ENCODE measurements at places on chromosomes 12 and 14.
A peak's percentile ranks its signal among the peaks of the same experiment; 100 is the strongest.

GRCh38 chr14:49939884-49940510, 47.1 kb downstream of the ARF6 start:
- DNase-seq: peak; percentile 4

GRCh38 chr14:22460461-22461195, 128.4 kb downstream of the DAD1 start:
- no peak for DNase-seq

DNA sequence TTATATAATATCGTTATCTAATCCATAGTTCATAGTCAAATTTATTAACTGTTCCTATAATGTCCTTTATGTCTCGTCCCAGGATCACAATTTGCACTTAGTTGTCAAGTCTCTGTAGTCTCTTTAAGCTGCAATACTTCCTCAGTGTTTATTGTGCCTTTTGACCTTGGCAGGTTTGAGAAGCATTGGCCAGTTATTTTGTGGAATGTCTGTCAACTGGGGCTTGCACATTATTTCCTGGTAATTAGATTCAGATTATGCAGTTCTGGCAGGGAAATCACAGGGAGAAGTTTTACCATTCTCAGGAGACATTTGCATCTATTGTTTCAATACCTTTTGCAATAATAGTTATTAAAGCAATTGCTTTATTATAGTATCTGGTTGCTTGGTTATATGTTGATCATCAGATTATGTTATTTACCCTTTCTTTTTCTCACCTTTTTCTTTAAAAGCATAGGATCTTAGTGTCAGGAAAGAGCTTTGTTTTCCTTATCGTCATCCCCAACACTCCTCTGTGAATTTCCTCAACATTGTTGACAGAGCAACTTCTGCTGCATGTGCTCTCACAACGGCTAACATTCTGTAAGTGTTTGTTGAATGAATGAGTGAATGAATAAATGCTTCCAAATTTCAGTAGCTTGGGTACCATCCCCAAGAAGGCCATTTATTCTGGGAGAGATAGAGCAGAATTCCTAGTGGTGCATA, 3.7 kb upstream of the ART4 start:
- no peak for DNase-seq

DNA sequence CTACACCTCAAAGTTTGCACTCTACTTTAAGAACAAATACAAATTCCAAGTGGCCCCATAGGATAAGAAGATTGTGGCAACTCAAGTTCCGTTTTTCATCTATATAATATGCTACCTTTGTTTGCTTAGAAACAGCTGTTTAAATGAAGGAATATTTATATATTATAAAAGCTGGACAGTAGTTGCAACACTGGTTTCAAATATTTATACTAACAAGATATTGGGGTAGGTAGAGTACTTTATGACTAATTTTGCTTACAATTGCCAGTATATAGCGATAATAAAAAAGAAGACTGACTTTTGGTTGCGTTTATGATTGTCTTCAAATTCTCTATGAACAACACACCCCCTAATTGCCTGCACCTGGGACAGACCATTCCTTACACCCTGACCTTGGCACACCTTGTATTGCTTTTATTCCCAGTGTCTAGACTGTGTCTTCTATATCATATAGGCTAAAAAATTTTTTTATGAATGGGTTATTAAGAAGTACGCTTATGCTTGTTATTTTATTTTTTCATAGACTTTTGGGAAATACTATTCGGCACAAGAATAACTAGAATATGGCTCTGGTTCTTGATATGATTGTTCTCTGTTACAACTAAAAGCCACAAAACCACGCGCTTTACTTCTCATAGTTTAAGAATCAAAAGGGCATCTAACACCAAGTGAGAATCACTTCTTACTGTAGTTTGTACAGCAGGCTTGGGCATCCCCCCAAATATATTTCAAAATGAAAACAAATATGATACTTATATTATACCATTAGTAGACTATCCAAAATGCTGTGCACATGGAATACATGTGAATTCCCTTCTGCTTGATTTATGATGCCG, 455.4 kb upstream of the DCN start:
- no peak for DNase-seq

GRCh38 chr12:68368327-68368726, 36.2 kb upstream of the MDM1 start:
- no peak for DNase-seq

- DNase-seq: no peak
Observed at GRCh38 chr12:58969237-58969636, 48.9 kb upstream of the LRIG3 start.

- no peak for DNase-seq
Observed at GRCh38 chr12:103745962-103746361, 95.1 kb downstream of the NT5DC3 start.

Data from tibial artery (tissue), 4 donors.